Activated CD4-positive, alpha-beta memory T cell treated with anti-CD3 and anti-CD28 coated beads for 36 hours (primary cell): ENCODE measurements at places on chromosomes 13 and 19.
A peak's percentile ranks its signal among the peaks of the same experiment; 100 is the strongest.

GRCh38 chr19:40555978-40556689 lies 20.5 kb upstream of the SHKBP1 start:
- no peak for DNase-seq

- no peak for DNase-seq
These were observed 12.7 kb upstream of the TNFSF14 start for GRCh38 chr19:6682607-6683128.

DNA sequence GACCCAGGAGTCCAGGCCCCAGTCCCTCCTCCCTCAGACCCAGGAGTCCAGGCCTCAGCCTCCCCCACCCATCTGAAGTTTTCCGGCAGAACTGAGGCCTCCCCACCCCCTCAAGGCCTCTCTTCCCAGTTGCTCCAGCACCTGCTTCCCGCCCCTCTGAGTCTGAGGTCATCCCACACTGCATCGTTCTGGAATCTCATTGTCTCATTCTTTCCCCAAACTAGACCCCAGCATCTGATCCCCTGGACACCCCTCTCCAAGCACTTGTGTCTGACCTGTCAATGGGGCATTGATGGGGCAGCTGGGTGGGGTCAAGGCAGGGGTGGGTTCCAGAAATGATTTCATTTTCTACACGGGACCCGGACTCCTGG lies 793 bp upstream of the SBK2 start:
- no peak for DNase-seq

DNA sequence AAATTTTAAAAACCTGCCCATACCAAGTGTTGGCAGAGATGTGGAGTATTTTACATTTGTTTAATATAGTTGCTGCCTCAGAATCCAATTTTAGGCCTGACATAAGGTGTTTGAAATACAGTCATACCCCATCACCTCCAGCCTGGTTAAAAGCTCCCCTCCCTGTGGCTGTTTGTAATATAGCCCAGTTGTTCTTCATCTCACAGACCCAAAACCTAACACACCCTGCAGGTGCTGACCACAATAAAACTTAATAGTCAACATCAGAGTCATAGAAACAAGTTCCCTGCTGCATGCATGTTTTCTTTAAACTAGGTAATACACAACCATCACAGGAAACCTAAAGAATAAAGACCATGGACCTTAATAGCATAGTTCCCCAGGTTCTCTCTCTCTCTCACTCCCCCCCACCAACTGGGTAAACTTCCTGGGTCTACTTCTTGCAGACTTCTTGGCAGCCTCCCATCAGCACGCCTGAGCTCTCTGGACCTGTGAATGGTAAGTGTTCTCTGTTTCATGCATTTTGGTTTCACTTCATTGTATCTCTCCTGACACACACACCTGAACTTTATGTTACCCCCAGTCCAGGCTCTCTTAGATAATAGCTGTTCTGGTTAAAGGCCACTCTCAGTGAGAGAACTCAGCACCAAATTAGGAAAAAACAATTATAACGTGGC lies 1369.9 kb downstream of the EFNB2 start:
- no peak for DNase-seq

- DNase-seq, result no peak
These were observed 160.0 kb upstream of the ATXN8OS start for GRCh38 chr13:69947582-69947981.

DNA sequence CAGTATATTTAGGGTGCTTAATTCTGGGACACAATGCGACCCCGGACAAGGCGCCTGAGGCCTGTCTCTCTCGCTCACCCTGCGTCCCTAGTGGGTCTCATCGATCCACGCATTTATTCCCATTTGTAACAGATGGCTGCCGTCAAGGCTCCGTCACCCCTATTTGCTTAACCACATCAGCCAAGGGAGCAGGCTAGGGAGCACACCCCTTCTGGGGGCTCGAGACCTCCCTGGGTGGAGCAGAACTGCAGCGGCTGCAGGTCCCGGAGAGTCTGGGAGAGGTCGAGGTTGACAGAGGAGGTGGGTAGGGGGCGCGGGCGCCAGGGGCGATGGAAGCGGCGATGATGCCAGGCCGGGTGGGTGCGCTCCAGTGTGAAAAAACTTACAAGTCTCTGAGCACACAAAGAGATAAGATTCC lies 507 bp downstream of the ALG5 start:
- peak; percentile 30 for DNase-seq
